ENCODE measurements at places on chromosomes 7 and 10.

- DNase-seq: no peak
These were observed 34.3 kb downstream of the ABLIM1 start for GRCh38 chr10:114623661-114624294.

DNA sequence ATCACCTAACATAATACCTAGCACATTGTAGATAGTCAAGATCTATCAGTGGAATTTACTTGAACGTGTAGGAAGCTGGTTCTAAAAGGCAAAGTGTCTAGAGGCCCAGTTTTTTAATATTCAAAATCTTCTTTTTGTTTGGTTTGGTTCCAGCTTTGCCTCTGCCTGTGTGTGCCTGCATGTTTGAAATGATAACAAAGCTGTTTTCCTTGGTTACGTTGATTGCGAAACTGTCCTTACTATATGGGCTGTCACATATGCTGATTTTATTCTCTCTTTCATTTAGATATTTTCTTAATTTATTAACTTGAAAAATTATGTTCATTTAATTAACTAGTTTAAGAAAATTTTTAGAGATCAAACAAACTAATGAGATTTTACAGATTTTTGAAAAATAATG, 237.3 kb downstream of the SEMA3A start:
- DNase-seq: no peak

GRCh38 chr7:23443974-23444373, 26.3 kb downstream of the IGF2BP3 start:
- no peak for DNase-seq

GRCh38 chr10:98963608-98964007, 272.0 kb downstream of the HPSE2 start:
- no peak for DNase-seq

DNA sequence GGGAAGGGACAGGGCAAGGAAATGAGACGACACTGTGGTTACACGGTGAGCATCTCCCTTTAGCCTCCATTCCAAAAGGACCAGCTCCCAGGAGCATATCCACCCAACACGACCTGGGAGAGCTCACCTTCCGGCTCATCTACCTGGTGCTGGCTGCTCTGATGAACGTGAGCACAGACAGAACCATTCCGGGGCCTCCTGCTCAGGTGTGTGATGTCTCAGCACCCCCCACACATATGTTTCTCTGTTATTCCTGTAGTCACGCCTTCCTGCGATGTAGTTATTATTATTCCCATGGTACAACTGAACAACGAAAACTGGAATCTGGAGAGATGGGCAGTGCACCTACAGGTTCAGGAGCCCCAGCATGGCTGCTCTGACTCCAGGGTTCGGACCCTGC, 20.5 kb upstream of the GPR26 start:
- DNase-seq: no peak

DNA sequence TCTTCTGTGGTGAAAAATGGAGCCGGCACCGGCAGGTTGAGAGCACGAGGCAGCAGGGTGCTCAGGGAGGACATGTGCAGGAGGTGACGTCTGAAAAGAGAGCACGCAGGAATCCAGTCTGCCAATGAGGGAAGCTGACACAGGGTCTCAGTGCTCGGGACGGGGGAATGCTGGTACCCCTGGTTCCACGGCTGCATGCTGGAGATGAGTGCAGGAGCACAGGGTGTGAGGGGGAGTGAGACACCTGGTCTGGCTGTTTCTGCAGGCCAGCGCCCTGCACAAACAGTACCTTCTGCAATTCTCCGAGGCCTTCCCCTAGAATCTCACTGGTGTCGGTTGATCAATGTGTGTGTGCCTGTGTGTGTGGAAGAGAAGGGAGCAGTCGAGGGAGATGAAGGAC, 72.7 kb downstream of the VOPP1 start:
- DNase-seq: no peak

- no peak for DNase-seq
These were observed 7.8 kb upstream of the NMT2 start for GRCh38 chr10:15176269-15176668.

- DNase-seq: no peak
These were observed 33.4 kb upstream of the GDF10 start for GRCh38 chr10:47266602-47267001.

- no peak for DNase-seq
These were observed 61.2 kb upstream of the ANTXRL start for GRCh38 chr10:46225597-46225996.

DNA sequence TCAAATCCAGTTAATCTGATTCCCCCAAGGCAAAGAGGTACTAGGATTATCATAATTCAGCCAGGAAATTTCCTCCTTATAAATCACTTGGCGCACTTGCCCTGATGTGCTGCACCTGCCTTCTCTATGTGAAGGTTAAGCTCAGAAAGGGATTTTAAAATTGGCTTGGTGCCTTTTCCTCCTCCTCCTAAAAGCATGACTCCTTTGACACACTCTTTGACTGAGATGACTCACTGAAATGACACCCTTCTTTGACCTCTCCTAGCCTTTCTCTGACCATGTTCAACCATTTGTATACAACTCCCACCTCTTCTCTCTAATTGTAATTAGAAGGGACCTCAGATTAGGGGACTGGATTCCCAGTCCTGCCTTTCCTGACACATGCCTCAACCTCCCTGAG, 46.5 kb downstream of the ABLIM1 start:
- DNase-seq: no peak

GRCh38 chr7:93316730-93317129, 84.6 kb downstream of the VPS50 start:
- DNase-seq: no peak
